ENCODE measurements at places on chromosomes 1 and 21. TPM values are rescaled to one million over a fixed set of nuclear protein-coding genes. Genes with fewer than 3 reads are reported as not detected.

Gene WDR64
- not detected for total RNA-seq

Gene PLK3
- 30.1 TPM for total RNA-seq

Gene C1orf141
- total RNA-seq, result not detected

Gene CCSAP
- total RNA-seq, result 15.8 TPM

Gene RHOU
- total RNA-seq, result 0.12 TPM

Gene PSRC1
- total RNA-seq, result not detected

Gene DNM3
- 1.5 TPM for total RNA-seq

Gene SMCP
- total RNA-seq, result not detected

Gene F5
- total RNA-seq, result 0.27 TPM

Gene TMCO4
- total RNA-seq, result 31.3 TPM

Gene IGSF9
- 0.15 TPM for total RNA-seq

Gene LPAR3
- 0.36 TPM for total RNA-seq

Gene SARS1
- total RNA-seq, result 115 TPM

Gene CFHR5
- not detected for total RNA-seq

Gene TBX19
- 7.0 TPM for total RNA-seq

Gene TMEM61
- total RNA-seq, result not detected

Gene WDTC1
- total RNA-seq, result 69.1 TPM

Gene DENND2C
- total RNA-seq, result 0.87 TPM

Gene FLG2
- total RNA-seq, result not detected

Gene RNF186
- not detected for total RNA-seq

Gene ARHGEF16
- not detected for total RNA-seq

Gene S100A7
- total RNA-seq, result not detected

Gene AGMAT
- 3.5 TPM for total RNA-seq

Gene CDA
- not detected for total RNA-seq

Gene OR10J1
- total RNA-seq, result not detected

Gene LIPI
- total RNA-seq, result not detected

Gene SUMO3
- total RNA-seq, result 37.6 TPM

Gene FAM78B
- 0.46 TPM for total RNA-seq

Gene SYPL2
- total RNA-seq, result not detected

Gene CD1E
- not detected for total RNA-seq

Gene GBP6
- 0.12 TPM for total RNA-seq

Gene SLC9C2
- total RNA-seq, result not detected

Gene SPRR2F
- total RNA-seq, result not detected

Gene RSPO1
- total RNA-seq, result not detected

Gene PTAFR
- 4.7 TPM for total RNA-seq
